ENCODE measurements at places on chromosomes 5 and 9.

DNA sequence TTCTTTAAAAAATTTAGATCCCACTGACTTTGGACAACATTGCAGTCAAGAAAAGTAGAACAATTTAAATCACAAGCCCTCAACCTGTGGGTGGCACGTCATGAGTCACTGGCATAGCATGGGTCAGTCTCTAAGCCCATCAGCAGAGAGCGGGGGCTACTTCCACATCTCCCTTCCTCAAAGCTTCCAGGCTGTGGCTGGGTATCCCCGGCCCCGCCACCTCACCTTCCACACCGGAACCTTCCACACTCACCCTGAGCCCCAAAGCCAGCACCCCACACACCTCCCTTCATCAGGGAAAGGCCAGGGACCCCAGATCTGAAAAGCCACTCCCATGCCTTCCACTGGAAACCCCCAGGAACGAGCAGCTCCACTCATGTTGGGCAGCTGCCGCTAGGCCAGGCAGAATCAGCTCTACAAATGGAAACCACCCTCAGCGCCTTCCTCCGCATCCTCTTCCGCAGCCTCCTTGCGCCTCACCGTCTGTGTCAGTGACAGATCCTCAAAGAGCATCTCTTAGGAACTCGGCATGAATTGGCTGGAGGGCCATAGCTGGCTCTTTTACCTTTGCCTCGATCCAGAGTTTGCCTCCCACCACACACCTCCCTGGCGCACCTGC, 156.5 kb downstream of the ERCC6L2 start:
- no peak for DNase-seq

DNA sequence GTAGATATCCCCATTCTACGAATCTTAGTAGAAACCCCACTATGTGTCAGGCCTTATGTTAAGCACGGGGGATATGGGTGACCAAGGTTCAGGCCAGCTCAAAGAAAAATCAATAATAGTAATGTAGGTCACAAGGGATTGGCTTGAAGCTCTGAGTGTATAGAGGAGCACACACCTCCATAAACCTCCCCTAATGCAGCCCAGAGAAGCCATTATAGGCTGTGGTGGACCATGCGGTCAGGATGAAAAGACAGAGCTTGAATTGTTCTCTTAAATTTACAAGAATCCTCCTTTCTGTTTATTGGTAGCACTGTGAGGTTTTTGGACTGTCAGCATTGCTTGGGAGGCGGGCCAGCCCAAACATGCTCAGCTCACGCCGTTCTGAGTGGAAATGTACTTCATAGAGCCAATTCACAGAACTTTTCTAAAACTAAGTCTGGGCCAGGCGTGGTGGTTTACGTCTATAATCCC, 9.1 kb downstream of the PDE6A start:
- no peak for DNase-seq

- no peak for DNase-seq
Measured at GRCh38 chr9:109118808-109119438, 824 bp downstream of the TMEM245 start.

DNA sequence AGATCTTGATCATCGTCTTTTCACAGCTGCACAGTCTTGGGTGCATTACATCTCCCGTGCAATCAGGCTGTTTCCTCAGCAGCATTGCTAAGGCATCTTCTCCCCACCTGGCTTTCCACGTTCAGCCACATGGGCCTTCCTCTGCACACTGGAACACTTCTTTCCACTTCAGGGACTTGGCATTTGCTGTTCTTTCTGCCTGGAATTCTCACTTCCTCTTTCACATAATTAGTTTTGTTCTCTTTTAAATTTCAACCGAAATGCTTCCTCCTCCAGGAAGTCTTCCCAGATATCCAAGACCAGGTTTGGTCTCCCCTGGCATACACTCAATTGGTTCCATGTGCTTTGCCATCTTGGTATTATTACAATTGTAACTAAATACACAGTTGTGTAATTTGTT, 43.8 kb downstream of the WHRN start:
- no peak for DNase-seq

GRCh38 chr5:147398860-147399259, 111.0 kb downstream of the DPYSL3 start:
- no peak for DNase-seq

- no peak for DNase-seq
Measured at GRCh38 chr5:154159343-154159742, 31.2 kb upstream of the GALNT10 start.

DNA sequence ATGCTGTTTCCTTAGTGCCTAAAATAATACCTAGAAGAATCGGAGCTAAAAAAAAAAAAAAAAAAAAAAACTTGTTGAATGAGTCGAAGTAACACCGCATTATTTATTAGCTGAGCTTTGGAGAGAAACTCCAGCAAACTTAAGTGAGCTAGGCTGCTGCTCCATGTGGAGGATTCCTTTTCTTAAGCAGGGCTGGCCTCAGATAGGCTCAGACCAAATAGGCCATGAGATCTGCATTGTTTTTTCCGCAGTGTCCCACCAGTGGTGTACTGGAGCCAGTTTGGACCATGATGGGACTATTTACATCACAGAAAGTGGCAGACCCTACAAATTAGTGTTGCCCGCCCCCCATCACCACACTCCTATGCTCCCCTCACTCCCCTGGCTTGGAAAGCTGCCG, 341.4 kb downstream of the DTWD2 start:
- no peak for DNase-seq

DNA sequence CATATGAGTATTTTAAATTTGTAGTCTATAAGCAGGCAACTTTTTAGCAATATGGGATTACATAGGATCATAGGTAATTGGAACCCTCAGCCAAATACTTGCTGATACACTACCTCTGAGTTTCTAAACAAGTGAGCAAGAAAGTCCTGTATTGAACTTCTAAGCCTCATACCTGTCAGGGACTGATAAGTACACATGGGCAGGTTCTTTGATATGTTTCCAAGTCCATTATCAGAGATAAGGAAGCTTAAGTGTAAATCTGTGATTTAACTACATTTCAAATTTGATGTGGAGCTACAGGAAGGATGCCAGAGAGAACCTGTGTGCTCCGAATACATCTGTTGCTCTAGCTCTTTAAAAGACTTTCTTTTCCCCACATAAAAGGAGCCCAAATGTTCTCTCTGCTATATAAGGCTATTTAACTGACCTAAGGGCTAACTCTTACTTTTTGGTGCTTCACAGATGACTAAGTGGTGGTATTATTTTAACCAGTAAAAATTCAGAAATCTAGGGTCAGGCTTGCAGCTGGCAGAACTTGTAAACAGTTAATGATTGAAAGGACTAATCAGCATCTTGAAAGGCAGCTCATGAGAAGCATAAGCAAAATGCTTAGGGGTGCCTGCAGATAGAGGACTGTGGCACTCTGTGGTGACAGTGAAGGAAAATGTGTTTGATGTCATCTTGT, 228.6 kb downstream of the NR3C1 start:
- no peak for DNase-seq
